ENCODE measurements at places on chromosomes 5 and 9.

GRCh38 chr5:43314724-43315123, 1.5 kb upstream of the HMGCS1 start:
- no peak for DNase-seq

DNA sequence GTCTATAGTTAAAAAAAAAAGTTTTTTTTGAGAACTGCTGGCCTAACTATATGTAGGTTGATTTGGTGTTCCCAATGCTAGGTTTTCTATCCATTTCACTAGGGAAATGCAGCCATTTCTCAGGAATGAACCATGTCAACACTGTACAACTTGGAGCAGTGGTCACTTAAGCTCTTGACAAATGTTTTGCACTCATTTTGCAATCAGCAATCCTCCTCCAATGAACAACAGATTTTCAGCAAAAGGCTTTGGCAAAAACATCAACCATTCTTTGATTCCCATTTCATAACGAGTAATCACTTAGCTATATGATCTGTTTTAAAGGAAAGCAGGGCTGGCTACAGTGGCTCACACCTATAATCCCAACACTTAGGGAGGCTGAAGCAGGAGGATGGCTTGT, 17.9 kb downstream of the STRBP start:
- DNase-seq = no peak

DNA sequence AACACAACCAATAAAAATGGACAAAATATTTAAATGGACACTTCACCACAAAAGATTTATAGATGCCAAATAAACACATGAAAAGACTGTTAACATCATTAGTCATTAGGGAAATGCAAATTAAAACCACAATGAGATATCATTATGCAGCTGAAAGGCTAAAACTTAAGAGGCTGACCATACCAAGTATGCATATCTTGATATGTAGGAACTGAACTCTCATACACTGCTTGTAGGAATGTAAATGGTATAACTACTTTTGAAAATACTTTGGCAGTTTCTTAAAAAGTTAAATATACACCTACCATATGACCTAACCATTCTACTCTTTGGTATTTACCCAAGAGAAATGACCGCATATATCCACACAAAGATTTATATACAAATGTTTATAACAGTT, 13.6 kb upstream of the ADAMTS12 start:
- no peak for DNase-seq

- DNase-seq = no peak
Measured at GRCh38 chr5:8192840-8193239, 323.9 kb downstream of the MTRR start.

- DNase-seq = no peak
Measured at GRCh38 chr5:147558826-147559225, 49.0 kb upstream of the DPYSL3 start.

DNA sequence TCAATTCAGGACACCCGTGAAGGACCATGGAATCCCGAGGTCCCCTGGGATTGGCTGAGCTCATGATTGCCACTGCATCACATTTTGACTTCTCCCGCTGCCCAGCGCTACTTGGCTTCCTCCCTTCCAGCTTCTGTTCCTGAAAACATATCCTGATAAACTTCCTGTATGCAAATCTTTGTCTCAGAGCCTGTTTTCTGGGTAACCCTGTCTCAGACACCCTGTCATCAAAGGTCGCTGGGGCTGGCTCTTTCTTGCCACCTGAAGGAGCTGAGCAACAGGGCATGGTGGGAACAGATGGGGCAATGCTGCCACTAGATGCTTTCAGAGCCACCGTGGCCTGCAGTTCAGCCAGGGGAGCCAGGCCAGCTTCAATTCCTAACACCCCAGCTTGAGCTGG, 154.3 kb upstream of the TBC1D2 start:
- no peak for DNase-seq

DNA sequence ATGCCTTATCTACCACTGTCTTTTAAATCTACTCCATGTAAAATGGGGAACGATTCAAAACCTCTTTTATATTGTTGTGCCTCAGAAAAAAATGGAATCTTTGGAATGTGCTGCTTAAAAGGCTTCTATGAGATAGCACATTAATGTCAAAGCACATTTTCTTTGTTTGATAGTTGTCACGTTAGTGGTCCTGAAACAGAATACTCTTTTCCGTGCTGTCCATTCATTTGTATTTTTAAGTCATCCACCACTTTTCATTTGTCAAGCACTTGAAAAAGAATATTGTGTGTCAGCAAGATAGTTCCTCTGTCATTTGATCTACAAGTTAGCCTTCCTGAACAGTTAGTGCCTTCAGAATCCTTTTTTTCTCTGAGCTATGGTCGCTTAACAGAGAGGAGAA, 246.9 kb downstream of the MAST4 start:
- no peak for DNase-seq

GRCh38 chr5:62310426-62311143, 4.6 kb downstream of the KIF2A start:
- no peak for DNase-seq

DNA sequence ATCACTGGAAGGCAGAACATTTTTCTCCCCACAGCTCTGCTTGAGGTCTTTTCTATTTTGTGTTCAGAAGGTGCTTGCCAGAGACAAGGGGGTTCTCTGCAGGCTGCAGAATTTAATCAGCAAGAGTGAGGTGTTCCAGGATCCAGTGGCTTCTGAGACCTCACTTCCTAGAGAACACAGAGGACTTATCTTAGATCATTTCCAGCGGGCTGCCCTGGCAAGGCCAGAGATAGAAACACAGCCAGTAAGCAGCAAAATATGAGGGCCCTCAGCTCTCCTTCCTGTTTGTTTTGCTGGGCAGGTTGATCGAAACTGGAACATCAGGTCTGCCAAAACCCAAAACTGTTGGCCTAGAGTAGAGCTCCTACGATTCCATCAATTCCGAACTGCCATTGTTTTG, 187.3 kb downstream of the DIRAS2 start:
- DNase-seq = no peak

GRCh38 chr5:179797741-179798140, 4.0 kb downstream of the LTC4S start:
- DNase-seq = no peak

GRCh38 chr9:132381966-132382541, 24.6 kb downstream of the TTF1 start:
- no peak for DNase-seq

GRCh38 chr9:2767800-2768677, 50.7 kb downstream of the KCNV2 start:
- no peak for DNase-seq

DNA sequence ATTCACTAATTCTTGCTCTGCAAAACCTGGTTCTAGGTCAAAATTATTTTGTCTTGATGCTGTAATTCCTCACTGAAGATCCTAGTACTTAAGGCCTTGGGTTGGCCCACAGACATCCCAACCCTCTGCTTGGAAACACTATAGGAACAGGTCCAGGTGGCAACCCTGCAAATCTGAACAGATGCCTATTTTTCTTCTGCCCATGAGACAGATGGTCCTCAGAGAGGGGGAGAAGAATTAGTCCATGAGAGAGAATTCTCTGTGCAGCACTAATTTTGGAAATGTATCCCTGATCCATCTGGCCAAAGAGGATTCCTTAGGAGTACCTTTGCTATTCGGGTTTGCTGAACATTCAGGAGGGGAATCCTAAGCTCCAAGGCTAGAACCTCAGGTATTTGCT, 156.3 kb downstream of the ELAVL2 start:
- no peak for DNase-seq

DNA sequence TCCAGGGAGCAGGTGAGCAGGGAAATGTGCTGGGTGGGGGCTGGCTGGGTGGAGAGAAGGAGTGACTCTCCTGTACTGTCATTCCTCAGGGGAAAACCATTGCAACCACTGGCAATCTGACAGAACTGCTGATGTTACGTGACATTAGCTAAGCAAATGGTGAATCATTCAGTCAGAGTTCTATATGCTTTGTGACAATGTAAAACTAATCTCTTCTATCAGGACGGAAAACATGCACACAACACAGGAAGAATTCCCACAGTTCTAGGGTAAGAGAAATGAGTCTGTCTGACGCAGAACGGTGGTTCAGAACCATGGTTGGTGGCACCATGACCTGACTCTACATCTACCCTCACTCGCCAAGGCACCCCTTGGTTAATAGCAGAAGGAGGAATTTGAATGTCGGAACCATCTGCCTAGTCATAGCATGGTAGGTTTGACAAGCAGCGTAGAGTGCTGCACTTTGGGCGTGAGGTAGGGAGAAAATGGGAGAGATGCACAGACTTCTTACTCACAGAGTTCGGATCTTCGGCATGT, 243.6 kb upstream of the PANK3 start:
- no peak for DNase-seq

GRCh38 chr9:31590091-31590490, 794.4 kb upstream of the ACO1 start:
- DNase-seq = no peak

DNA sequence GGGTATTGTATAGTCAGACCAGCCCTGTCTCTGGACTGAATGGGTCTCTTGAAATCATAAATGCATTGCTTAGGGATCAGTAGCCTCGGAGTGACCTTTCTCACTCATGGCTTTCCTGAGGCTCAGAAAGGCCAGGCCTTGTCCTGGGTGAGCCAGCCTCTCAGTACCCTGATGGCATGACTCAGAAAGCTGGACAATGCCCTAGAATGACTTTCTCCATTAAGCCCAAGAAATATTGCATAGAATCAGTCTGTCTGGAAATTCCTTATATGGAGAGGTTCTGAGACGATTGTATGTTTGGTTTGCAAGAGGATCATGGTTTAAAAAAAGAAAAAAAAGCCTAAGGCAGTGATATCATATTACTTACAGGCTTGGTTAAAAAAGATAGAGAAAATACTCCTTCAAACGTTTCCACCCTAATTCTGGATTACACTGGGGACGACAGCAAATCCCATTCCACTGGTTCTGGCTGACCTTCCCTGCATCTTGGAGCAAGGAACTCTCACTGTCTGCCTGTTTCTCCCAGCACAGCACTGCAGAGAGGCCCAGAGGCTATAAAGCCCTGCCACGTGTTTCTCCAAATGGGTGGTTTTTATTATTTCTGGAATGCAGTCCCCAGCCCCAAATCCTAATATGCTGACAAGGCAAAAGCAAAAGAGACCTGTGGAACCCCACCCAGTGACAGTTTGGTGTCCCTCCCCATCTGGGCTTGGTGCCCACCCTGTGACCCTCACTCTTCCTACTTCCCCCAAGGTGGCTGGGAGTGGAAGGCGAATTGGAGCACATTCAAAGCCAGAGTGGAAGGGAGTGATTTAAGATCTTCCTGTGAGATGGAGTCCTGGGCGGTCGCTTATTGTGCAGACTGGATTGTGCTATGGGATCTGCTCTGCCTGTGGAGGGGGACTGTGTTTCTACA, 34.4 kb downstream of the MAP1B start:
- DNase-seq = no peak

DNA sequence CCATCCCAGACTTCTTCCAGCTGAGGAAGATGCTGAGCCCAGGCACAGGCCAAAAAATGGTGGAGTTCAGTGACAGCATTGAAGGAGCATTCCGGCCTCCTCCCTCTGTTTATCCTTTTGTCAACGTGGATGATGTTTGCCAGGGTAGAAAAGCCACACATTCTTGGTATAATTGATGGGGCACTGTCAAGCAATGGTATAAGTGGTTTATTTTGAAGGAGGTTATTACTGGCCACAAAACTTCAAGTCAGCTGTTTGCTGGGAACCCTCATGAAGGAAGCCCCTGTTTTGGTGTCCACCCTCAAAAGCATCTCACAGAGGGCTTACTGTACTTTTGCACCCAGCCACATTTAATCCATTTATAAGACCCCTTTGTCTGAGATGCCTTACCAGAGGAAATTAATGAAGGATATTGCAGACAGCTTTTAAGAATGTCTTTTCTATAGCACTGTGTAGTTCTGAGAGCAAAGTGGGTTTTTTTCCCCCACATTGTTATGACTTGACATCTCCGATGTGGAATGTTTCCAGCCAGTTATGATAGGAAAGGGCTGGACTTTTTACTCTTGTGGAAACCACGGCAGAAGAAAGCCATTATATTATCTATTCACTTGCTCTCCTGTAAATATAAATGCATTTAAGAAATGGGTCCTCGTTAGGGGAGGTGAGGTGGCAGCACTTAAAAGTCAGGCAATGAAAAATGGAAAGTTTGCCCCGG, 95.5 kb upstream of the SPATA31D4 start:
- DNase-seq = no peak

DNA sequence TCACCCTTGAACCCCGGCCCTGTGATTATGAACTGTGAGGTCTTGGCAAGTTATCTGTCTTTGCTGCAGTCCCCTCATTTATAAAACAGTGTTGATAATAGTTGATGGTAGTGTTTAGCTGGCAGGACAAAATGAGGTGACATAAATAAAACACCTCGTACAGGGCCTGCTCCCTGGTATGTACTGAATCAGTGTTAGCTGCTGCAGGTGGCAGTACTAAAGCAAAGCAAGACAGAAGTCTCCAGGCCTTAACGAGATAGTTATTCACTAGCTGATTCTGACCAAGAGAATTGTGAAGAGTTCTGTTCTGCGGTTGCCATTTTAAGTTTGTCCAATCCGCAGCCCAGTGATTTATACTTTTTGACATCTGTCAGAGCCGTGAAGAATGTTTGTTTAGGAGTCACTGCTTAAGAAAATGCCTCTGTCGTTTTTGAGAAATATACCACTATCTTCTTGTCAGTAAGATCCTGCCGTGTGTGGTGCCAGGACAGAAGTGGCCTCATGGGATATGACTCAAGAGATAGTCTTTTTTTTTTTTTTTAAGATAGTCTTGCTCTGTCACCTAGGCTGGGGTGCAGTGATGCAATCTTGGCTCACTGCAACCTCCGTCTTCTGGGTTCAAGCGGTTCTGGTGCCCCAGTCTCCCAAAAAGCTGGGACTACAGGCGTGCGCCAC, 75.9 kb downstream of the KDM4C start:
- DNase-seq = no peak

GRCh38 chr5:109759306-109759705, 69.6 kb downstream of the MAN2A1 start:
- no peak for DNase-seq

GRCh38 chr5:67093279-67093678, 103.3 kb downstream of the CD180 start:
- no peak for DNase-seq

- DNase-seq = no peak
Measured at GRCh38 chr9:80804873-80805272, 884.5 kb downstream of the TLE1 start.

GRCh38 chr5:67181648-67182221, 14.9 kb downstream of the CD180 start:
- DNase-seq = no peak

- DNase-seq = no peak
Measured at GRCh38 chr5:132219981-132220380, 7.7 kb downstream of the P4HA2 start.

GRCh38 chr5:132086277-132086794, 12.7 kb downstream of the CSF2 start:
- no peak for DNase-seq

DNA sequence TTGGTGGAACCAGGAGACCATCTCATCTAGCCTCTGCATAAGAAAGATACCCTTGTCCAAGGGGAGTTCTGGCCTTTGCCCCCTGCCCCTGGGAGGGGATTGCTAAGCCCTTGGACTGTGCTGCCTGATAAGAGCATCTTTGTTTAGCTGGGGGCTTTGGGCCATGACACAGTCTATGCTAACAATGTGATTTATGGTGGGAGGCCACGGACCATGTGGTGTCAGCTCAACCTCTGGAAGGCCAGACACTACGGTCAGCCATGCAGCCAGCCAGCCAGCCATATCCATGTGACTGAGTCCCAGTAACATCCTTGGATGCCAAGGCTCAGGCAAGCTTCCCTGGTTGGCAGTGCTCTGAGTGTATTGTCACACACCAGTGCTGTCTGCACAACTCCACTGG, 244.4 kb downstream of the FSTL4 start:
- no peak for DNase-seq

GRCh38 chr5:2894316-2894715, 142.8 kb upstream of the IRX2 start:
- DNase-seq = no peak

- DNase-seq = no peak
Measured at GRCh38 chr5:147466360-147466980, 43.4 kb downstream of the DPYSL3 start.

GRCh38 chr5:39447968-39448367, 23.2 kb upstream of the DAB2 start:
- DNase-seq = no peak
